ENCODE measurements at places on chromosomes 7 and 10.

GRCh38 chr10:36725581-36726520, 399.5 kb upstream of the ANKRD30A start:
- peak; percentile 36 for DNase-seq

DNA sequence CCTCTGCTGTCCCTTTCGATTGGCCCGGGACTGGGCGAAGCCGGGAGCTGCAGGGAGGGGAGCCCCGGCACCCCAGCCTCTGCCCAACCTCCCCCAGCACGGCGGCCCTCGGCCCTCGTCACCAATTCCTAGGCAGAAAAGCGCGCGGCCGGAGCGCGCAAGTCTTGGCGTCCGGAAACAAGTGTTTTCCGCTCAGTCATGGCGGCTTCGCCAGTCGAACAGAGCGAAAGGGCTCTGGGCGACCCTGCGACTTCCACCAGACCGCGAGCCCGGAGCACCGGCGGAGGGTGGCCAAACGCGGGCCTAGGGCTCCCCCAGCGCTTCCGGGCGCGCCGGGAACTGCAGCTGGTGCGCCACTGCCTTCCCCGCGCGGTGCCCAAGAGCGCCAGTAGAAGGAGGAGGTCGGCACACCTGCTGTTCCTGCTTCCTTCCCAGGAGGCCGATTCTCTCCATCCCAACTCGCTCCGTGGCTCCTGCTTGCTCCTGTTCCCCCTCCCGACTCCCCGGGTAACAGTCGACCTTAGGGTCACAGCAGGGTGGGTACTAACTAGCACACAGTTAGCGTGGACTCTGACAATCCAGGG, 729.9 kb downstream of the ZWINT start:
- DNase-seq, result no peak

DNA sequence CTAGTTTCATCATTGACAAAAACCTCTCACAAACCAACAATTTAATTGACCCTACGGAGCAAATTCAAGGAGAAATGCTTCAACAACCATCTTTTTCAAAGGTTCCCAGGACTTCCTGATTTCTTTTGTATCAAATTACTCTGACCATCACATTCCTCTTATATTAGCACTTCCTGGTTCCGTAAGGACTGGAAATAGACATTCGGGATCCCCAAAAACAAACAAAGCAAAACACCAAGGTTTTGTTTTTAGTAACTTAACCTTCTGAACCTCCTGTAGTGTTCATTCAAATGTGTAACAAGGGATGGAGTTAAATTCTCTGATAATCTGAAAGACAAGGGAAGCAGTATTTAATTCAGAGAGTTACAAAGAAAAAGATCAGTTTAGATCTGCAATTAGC, 387.6 kb upstream of the NRP1 start:
- no peak for DNase-seq

DNA sequence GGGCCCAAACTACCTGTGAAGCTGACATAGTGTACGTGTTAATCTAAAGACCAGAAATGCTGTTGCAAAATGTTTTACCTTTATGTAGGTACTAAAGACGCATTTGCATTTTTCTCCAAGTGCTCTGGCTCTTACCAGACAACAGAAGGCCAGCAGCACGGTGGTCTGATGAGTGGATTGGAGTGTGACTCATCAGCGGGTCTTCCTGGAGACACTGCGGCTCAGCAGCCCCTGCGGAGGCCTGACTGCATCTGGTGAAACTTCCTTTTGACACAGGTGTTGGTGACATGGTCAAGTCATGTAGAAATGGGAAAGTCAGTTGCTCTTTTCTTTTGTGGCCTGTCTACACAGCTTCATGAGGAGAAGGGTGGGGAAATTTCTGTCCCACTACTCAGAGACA, 723.6 kb downstream of the INHBA start:
- no peak for DNase-seq

GRCh38 chr7:20136647-20137046, 80.5 kb downstream of the MACC1 start:
- no peak for DNase-seq
